Erythroblast (primary cell): ENCODE measurements at places on chromosomes 1 and 21.

- no peak for DNase-seq
These were observed 23.3 kb upstream of the C1orf105 start for GRCh38 chr1:172397221-172397620.

DNA sequence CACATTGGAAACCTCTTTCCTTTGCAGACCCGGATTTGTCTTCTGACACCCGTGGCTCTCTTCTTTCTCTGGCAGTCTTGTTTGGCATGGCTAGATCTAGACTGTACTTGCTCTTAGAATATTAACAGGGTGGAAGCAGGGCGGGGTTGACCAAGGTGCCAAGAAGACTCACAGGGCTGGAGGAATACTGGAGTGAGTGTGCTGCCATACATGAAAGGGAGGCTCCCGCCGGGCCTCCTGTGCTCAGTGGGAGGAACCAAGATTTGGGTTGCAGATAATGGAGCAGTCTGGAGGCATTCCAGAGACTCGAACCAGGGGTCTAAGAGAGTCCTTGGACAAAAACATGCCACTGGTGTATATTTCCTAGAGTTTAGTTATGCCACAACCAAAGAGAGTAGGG lies 27.6 kb upstream of the SNX27 start:
- peak; percentile 59 for DNase-seq

GRCh38 chr1:219049501-219049900 lies 124.2 kb upstream of the LYPLAL1 start:
- no peak for DNase-seq

DNA sequence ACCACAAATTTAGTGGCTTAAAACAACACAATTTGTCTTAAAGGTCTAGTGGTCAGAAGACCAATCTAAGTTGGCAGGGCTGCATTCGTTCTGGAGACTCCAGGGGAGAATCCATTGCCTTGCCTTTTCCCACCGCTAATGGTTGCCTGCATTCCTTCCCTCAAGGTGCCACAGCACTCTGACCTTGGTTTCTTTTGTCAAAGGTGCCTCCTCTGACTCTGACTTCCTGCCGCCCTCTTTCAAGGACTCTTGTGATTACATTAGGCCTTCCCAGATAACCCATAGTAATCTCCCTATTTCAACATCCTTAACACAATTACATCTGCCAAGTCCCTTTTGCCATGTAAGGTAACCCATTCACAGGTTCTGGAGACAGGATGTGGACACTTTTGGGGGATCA lies 145.3 kb downstream of the S1PR1 start:
- no peak for DNase-seq

- no peak for DNase-seq
These were observed 27.1 kb upstream of the POU3F1 start for GRCh38 chr1:38073534-38074301.

DNA sequence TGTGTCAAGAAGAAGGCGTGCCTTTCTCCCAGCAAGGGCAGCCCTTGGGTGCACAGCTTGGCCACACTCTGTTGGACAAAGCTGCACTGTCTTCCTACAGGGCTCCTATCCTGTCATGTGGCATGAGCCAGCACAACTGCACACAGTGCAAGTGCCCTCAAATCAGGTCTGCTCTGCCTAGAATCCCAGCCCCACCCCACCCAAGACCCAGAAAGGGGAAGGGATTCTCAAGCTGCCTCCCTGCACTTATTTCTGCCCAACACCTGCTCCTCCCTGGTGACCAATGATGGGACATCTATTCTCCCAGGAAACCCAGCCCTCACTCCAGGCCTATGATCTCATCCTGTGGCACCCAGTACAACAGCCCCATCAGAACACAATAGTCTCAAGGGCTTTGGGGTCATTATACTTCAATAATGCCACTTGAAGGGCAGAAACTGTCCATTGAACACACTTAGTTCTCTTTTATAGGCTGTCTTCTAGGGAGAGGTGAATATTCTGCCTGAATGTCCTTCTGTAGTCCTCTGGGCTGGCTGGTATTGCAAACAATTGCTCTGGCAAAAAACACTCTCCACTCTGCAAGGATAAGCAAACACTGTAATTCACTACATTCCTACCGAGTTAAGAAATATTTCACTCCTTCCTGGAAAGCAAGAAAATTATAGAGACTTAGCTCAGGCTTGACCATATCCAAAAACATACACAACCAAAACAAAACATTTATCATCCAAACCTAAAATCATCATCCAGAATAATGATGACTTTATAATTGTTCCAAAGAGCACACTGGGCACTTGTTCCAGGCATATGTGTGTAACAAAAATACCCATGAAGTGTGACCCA lies 43.1 kb upstream of the IGSF3 start:
- DNase-seq = no peak

GRCh38 chr1:228398741-228399461 lies 7.7 kb downstream of the TRIM11 start:
- DNase-seq = no peak

GRCh38 chr1:182400567-182400966 lies at the start of gene TEDDM1:
TSS of gene TEDDM1 (minus strand) at chr1:182400667. CDS start at chr1:182400485, 182 bp downstream.
- DNase-seq = no peak

DNA sequence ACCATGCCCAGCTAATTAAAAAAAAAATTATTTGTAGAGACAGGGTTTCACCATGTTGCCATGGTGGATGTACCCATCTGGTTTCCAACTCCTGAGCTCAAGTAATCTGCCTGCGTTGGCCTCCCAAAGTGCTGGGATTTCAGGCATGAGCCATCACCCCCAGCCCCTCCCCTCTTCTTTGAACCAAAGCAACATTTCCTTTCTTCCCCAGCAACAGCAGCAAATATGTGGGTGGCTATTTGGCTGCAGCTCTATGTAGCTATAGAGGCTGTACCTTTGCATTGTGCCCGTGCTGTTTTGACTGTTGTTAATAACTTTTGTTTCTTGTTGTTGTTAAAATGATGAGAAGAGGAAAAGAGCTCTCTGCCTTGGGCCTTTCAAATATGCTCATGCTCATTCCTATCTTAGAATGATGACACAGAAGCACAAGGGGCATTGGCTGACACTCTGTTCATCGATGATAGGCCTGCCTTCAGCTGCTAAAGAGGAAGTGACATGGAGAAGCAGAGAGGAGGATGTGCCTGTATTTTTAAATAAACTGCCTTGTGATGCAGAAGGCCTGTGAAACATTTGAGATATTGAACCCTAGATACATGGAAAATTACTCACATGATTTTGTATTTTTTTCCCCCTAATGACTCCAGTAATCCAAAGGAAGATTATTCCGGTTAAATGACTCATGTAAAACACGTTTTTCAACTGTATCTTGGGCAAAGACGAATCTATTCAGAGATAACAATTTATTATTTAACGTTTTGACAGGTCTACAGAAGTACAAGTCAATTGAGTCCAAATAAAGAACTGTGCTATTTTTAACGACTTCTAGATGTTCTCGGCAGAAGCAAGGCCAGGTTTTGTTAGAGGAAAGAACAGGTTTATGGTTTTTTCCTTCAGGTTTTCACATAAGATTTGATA lies 20.5 kb upstream of the XPR1 start:
- DNase-seq = peak; percentile 80

GRCh38 chr1:107526524-107527198 lies 385.8 kb downstream of the NTNG1 start:
- DNase-seq = no peak

DNA sequence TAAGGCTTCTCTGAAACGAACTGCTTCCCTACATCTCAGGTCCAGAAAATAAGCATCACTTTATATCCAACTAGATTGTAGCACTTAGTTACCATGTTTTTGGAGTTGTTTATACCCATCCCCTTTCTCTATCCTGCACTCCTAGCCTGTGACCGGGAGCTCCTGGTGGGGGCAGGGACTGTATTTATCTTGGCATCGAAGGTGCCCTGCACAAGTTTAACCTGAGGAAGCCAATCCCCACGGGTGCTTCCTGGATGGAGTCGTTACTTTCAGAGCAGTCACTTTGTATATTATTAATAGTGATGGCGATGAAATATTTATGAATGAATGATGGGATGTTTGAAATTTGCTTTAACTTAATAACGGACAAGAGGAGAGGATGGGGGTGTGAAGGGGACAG lies 73.9 kb downstream of the KLHDC7A start:
- no peak for DNase-seq

- no peak for DNase-seq
These were observed 28.5 kb upstream of the CAMSAP2 start for GRCh38 chr1:200710166-200710565.

- DNase-seq = no peak
These were observed 99.5 kb upstream of the HMCN1 start for GRCh38 chr1:185634704-185635103.

DNA sequence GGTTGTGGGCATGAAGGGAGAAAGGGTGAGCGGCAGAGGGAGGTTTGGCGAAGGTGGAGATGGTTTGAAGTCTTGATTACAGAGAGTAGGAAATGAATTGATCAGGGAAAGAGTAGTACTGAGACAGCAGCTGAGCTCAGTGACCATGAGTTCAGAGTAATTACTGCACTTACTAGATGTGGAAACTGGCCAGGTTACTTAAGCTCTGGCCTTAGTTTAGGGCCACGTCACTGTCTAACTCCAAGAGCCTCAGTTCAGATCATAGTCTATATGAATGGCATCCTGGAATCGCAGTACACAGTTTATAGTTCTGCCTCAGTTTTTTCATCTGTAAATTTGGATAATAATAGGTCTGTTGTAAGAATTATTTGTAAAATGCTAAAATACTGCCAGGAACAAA lies 78.1 kb downstream of the KCTD3 start:
- no peak for DNase-seq

- no peak for DNase-seq
These were observed 25.2 kb upstream of the PLA2G2C start for GRCh38 chr1:20211511-20211931.

DNA sequence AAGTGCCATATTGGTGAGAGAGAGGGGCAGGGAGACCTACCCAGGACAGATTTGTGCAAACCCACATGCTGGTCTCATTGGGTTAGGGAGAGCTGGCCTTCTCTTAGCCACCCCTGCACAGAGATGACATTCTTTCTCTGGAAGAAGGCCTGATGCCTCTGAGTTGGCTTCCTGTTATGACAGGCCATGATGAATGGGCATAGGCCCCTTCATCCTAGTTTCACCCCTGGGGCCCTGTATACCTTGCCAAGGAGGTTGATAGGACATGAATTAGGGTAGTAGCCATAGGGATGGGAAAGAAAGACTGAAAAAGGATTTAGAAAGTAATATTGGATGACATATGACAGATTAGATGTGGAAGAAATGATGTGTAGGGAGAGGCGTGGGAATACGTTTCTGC lies 46.6 kb downstream of the TENT5C start:
- no peak for DNase-seq

- DNase-seq = no peak
These were observed 20.0 kb downstream of the YIPF1 start for GRCh38 chr1:53869454-53870117.

GRCh38 chr1:29673228-29673500 lies 436.8 kb downstream of the PTPRU start:
- no peak for DNase-seq

DNA sequence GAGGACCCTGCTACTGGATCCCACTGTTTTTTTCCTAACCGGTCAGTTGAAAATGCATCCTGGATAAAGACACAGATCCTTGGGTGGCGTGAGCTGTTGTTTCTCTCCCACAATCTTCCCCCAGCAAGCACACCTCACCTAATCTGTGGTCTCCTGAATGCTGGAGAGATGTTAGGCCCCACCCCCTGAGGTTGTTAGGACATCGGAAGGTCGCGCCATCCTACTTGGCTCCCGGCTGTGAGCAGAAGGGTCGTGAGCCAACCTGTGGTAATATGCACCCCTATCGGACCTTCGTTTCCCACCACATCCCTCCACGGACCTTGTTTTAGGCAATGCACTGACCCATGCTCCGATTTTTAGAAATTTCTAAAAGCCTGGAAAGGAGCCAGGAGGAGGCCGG lies 89.9 kb upstream of the IPO9 start:
- DNase-seq = no peak

GRCh38 chr1:171796592-171796991 lies 15.1 kb downstream of the METTL13 start:
- DNase-seq = no peak

- peak; percentile 35 for DNase-seq
These were observed 12.2 kb downstream of the CRABP2 start for GRCh38 chr1:156692925-156693847.

DNA sequence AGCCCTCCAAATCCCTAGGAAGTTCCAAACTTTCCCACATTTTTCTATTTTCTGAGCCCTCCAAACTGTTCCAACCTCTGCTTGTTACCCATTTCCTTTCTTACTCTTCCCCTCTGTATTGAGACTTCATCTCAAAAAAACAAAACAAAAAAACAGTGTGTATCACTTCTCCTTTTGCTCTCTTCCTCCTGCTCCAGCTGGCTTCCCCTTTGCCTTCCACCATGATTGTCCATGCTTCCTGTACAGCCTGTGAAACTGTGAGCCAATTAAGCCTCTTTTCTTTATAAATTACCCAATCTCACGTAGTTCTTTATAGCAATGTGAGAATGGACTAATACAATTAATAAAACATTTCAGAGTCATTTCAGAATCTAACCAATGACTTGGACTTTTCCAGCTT lies 69.6 kb upstream of the KRTAP19-8 start:
- no peak for DNase-seq

DNA sequence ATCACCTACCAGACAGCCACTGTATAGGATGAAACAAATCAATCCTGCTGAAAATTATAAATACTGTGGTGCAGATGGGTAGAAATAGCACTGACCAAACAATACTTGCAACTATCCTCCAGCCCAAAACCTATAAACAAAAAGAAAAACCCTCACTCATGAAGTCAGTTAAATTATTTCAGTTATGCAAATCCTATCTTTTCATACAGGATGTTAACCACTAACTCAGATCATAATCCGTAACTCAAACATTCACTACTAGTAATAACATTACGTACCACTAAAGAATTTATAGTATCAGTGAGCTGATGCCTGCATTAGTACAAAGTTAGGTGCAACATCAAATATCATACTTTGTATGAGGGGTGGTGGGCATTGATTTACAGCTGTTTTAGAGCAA lies 2.6 kb downstream of the NDC1 start:
- no peak for DNase-seq

- no peak for DNase-seq
These were observed 6.2 kb downstream of the TMEM125 start for GRCh38 chr1:43275826-43276620.

- no peak for DNase-seq
These were observed 183.5 kb downstream of the HMCN1 start for GRCh38 chr1:185917646-185918045.

DNA sequence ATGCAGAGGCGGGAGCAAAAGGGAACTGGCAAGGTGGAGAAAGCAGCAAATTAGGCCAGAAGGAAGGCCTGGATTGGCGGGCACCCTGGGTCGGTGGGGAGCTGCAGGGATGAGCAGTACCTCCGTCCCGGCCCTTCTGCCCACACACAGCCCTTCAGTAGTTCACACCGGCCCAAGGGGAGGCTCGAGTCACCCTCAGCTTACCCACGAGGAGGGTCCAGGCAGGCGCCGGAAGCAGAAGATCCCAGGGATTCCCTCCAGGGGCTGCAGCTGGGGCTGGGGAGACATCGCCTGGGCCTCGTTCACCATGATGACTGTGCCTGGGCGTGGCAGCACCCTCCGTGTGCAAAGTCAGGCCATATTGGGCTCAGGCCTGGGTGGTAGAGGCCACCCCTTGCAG lies 190.0 kb downstream of the PRDM16 start:
- DNase-seq = no peak
